Skeletal muscle cell (primary cell): ENCODE measurements at places on chromosomes 16 and 17.

DNA sequence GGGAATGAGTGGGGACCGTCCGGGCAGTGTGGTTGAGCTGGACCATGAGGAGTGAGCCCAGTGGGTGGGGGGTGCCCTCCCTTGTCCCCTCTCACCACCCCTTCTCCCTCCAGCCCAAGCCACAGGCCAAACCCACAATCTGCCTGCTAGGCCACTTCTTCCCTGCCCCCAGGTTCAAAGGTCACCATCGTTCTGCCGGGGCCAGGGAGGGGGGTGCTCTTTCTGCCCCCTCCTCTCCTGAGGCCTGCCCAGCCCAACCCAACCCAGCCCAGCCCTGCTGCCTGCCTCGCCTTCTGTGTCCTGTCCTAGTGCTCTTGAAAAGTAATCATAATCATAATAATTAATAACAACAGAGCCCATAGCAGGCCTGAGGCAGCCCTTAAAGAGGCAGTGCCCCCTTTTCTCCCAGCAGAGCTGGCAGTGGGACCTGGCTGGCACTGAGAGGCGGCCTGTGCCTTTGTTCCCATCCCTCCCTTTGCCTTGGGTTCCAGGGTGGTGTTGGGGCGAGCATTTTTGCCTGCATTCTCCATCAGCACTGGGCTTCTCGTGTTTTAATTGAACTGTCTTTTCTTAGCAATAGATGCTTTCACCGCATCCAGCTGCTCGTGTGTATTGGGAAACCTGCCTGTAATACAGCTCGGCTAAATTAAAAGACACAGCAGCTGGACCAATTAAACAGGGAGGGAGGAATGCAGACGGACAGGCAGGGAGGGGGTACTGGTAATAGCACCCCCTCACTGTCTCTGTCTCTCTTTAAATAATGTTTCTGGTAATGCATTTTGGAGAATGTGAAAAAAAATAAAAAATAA is 46.8 kb downstream of the SREBF1 start:
- DNase-seq: no peak

DNA sequence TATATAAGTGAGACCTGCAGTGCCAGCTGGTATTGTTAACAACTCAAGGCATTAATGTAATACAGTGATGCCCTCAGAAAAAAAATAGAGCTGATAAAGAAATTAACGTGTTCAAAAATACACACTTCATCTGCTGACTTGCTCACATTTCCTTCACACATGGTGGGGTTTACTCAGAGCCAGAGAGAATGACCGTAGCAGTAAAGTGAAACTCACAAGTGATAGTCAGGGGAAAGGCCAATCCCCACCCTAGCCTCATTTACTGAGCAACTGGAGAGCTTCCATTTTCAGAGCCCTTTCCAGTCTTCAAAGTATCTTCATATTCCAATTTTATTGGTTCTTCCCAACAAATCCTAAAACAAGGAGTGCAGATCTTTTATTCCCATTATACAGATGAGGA is 74.0 kb upstream of the HLF start:
- DNase-seq: no peak

- no peak for DNase-seq
Observed at GRCh38 chr17:38583828-38584349, 21.9 kb downstream of the SRCIN1 start.

DNA sequence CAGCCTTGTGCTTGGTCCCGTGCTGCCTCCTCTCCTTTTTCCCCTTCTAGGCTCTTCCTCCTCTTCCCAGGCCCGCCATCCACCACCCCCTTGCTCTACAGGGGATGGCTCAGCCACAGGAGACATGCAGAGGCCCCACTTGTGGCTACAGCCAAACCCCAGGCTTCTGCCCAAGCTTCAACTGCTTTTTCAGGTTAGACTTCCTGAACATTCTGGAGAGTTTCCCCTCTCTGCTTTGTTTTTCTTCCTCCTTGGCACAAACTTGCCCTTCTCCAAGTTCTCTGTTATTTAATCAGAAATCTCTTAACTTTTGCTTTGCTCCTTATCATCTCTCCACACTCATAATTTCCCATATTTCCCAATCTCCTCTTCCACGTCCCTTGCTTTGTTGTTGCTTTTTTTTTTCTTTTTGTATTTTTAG is 18.3 kb upstream of the HAS3 start:
- no peak for DNase-seq

GRCh38 chr16:75080205-75081029 is 36.2 kb downstream of the LDHD start:
- peak; percentile 45 for DNase-seq

- DNase-seq: no peak
Observed at GRCh38 chr17:60887614-60888028, 210.0 kb downstream of the BCAS3 start.

DNA sequence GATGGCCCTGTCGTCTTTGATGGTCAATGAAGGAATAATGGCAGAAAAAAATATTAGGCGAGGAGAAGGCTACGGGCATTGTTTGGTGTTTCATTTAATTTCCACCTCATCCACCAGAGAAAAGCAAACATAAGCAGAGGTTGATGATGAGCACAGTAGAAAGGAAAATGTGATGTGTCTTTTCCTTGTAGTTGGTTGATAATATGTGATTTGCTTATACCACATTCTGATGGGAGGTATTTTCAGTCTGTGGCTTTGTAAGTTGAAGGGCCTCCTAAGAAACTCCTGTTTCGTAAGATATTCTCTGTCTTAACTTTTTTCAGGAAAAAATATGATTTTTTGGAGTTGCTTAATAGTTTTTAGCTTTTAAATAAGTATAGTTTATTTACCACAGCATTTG is 215.7 kb downstream of the PRKCA start:
- DNase-seq: no peak

DNA sequence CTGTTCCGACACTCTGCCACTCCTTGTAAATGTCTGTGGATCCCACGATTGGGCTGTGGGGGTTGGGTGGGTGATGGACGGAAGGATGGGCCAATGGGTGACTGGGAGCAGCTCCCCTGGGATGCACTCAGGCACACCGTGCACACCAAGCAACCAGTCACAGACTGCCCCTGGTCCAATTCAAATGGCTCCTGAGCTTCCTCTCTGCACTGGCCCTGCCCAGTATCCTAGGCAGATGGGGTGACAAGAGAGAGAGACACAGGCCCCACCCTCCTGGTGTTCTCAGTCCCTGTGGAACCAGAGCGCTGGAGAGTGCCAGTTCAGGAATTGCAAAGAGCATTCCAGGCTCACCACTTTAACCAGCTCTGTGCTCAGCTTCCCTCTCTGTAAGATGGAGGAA is 32.8 kb downstream of the BEAN1 start:
- no peak for DNase-seq

DNA sequence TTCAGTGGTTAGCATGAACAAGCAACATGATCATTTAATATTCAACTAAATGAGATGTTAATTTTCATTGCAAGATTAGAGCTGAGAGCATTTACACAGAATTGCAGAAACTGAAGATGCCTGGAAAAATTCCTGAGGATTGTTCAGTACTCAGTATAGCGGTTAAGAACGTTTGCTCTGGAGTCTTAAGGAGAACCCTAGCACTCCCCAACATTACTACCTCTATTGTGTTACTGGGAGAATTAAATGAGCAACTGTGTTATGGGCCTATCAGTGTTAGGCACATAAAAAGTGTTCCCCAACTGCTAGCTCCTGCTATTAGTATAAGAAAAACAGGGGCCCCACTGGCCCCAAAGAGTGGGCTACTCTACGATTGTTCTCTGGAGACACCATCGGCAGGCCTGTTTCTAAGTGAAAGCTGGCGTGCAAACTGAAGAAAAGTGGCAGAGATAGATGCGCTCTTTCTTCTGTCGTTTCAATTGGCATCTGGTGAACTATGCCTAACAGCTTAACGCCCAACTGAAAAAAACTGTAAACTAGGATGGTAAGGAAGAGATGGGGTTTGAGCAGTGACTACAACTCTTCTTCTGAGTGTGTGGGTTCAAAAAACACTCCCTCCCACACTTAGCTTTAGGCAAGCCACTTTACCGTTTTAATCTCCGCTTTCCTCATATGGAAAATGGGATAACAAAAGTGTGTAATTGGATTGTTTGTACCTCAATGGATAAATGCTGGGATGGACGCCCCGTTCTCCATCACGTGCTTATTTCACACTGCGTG is 1.3 kb downstream of the CDR2 start:
- DNase-seq: no peak

DNA sequence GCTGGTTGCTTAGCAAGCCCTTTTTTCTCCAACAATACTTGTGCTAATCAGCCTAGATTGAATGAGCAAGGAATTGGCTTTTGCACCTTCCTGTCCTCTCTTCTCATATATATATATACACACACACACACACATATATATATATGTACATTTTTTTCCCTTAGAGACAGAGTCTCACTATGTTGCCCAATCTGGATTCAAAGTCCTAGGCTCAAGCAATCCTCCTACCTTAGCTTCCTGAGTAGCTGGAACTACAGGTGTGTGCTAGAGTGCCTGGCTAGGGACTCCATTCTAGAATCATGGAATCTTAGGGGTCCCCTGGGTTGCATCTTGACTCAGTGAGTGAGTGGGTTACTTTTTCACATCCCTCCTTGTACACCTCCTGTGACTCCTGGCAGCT is 27.0 kb downstream of the RAI1 start:
- no peak for DNase-seq

DNA sequence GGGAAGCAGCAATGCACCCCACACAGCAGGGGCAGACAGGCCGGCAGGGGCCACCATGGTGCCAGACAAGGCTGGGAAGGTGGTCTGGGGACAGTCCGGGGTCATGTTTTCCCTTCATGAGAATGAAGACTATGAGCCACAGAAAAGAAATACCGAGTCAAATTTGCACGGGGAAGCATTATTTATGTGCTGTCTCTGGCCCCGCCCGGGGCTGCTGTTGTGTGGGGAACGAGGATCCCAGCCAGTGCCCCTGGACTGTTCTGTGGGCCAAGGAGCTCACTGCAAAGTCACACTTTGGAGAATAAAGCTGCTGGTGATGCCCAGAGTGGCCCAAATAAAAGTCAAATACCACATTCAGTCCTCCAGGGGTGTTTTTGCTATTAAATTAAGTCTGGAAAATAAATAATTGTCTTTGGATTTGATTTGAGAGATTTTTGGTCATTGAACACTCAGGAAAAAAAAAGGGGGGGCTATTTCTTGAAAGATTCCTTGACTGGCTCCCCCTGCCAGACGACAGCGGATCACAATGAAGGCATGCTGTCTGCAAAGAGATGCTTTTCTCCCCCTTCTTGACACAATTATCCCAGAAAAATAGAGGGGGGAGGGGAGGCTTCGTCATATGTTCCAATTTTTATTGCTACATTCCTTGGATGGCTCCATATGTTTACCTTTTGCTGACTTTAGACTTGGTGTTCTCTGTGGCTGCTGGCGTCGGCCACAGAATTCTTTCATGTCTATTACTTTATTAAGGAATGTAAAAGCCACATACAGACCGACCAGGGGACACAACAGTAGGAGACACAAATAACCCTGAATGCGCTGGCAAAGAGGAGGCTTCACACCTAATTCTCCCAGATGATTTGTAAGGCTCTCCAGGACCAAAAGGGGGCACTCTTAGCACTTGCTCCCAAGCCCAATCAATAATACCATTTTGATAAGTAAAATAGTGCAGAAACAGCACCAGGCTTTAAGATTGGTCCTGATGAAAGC is 27.1 kb upstream of the ANKFN1 start:
- peak; percentile 85 for DNase-seq

GRCh38 chr16:66278111-66278531 is 88.4 kb upstream of the CDH5 start:
- no peak for DNase-seq

- no peak for DNase-seq
Observed at GRCh38 chr16:72199761-72200337, 27.9 kb upstream of the PMFBP1 start.

- no peak for DNase-seq
Observed at GRCh38 chr16:3879258-3879886, 1.1 kb downstream of the CREBBP start.

DNA sequence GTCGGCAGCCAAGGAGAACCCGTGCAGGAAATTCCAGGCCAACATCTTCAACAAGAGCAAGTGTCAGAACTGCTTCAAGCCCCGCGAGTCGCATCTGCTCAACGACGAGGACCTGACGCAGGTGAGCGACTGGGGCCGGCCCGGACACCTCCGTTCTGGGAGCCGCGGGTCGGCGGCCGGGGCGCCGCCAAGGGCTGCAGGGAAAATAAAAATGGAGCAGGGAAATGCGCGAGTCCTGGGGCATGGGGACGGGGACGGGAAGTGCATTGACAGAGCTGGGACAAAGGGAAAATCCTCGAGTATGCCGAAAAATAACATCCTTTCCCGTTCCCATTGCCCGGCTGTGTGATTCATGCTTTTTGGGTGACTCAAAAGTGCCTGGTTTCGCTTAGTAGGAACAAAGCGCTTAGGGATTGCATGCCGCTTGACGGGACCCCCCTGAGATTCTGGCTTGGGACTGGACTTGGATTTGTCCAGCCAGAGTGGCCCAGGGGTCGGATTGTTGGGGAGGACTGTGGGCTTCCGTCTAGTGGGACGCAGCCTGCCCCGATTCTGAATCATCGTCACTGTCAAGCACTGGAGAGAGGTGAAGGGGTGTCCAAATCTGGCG is 699 bp downstream of the MPRIP start:
- no peak for DNase-seq

DNA sequence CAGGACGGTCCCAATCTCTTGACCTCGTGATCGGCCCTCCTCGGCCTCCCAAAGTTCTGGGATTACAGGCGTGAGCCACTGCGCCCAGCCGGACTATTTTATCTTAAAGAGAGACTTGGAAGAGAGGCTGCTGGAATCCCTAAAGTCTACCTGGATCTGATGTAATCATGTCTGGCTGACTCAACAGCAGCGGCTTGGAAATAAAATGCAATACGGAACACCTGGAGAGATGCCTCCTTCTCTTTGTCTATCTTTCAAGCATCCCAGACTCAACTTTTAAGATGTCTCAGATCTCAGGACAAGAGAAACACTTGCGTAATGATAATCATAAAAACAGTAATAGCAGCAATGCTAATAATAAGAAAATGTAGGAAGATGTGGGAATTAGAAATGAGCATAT is 95.6 kb downstream of the CDH8 start:
- DNase-seq: no peak

DNA sequence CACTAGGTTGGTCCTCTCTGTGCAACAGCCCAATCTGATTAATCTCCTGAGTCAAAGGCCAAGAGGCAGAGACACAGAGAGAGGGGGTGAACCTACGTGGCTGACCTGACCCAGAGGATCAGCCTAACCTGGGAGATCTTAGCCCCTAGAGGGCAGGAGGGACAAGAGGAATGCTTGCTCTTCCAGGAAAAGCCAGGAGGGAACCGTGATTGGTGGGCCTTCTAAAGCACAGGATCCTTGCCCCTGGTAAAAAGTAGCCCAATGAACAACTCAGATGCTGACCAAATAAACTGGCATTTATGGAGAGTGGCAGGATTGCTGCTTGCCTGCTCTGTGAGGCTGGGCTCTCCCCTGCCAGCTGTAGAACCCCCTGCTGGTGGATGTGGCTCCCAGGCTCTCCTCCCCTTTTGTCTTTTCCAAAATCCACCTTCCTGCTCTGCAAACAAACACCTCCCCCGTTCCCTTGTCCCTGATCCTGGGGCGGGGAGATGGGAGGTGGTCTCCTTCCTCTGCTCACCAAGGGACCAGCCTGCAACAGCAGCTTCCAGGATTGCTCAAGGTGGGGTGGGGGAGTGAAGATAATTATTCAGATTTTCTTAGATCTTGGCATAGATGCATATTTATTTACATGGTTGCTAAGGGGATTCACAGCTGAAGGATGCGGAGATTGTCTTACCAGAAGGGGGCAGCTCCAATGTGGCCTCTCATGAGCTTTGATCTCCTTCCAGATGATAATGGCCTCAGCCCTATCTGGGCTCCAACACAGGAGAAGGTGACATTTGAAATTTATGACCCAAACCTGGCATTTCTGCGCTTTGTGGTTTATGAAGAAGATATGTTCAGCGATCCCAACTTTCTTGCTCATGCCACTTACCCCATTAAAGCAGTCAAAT is 71.9 kb downstream of the SDR42E1 start:
- DNase-seq: no peak

- DNase-seq: no peak
Observed at GRCh38 chr17:70414300-70414699, 245.0 kb downstream of the KCNJ2 start.
